Activated T-cell treated with anti-CD3 and anti-CD28 coated beads for 1 hour (primary cell): ENCODE measurements at places on chromosomes 3 and 15.

DNA sequence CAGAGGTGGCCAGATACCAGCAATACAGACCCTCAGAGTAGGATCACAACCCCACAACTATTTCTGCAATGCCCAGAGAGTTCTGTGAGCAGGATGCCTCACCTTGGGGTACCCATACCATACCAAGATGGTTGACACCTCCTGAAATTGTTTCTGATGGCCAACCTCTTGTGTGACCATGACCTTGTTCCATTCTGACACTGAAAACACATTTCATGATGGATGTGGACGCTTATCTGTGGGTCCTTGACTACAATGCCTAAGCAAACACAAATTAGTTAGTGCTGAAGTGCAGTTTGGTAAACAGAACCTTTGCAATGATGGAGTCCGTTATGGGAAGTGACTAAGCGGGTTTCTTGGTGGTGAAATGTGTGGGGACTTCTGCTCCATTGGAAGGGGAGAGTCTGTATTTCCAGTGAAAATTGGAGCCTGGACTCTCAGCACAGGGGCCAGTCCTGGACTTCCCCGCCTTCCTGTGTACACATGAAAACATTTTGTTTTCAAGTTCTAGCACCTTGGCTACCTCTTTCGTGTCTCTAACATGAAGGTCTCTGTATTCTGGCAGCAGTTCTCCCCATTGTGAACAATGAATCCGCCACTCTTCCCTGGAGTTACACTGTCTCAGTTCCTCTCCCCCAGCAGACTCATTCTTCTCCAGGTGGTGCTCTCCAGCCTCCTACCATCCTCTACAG is 106.2 kb downstream of the XXYLT1 start:
- DNase-seq = no peak

DNA sequence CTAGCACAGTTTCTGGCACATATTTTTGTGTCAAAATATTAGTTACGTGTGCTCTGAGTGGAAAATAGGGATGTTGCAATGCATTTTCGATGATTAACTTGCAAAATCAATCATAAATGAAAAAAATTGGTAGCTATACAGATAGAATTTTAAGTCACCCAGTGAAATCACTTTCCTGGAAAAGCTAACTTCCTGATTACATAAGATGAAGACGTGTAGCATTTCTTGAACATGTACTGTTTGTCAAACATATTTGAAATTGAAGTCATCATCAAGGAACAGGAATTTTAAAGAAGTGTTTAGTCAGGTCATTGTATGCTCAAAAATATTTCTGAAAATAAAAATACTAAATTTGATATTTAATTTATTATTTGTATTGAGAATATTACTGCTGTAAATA is 977.7 kb downstream of the PLOD2 start:
- DNase-seq = no peak

DNA sequence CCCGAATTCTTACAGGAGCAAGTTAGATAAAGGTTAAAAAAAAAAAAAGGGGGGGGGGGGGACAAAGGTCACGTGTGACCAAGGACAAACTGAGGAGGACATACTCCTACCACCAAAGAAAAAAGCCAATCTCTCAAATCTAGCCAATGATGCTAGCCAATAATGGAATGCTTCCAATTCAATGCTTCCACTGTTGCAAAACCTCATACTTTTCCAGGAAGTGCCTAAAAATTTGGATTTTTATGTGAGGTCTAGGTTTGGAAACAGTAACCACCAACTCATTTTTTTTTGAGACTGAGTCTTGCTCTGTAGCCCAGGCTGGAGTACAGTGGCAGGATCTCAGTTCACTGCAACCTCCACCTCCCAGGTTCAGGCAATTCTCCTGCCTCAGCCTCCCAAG is 11.4 kb downstream of the MSL2 start:
- DNase-seq = no peak

DNA sequence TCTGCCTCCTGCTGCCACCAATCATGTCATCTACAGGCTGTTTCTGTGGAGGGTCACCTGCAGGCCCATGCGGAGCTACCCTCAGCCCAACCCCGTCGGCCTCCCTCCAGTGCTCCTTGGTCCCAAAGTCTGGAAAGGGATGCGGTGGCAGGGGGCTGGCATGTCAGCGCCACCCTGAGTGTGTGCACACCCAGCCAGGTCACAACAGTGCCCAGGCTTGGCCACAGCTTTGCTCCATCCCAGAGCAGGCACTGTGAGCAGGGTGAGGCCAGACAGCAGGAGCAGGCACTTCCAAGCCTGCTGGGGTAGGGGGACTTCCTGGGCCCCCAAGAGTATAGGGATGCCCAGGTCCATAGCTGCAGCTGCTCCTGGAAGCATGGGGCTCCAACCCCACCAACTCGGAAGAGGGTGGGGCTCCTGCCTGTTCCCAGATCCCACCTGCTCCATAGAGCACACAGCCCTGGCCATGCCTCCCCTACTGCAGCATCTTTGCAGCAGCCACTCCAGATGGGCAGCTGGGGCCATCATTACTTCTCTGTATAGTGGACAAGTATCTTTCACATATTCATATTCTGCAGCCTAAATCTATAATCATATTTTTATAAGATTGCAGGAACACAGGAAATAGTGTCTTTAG is 109.3 kb downstream of the CBLB start:
- DNase-seq = no peak

DNA sequence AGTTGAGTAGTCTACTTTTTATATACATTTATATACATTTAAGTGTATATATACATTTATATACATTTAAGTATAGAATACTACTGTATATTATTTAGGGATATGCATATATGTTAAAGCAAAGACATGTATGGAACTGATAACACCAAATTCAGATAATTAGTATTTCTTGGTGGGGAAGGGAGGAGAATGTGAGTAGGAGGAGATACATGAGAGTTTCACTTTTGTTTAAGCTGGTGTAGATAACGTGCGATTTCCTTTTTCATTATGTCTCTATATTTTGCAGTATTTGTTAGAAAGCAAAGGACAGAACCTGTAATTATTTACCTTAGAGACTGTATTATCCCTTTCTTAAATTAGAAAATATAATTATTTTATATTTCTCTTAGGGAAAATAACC is 16.6 kb upstream of the NIT2 start:
- no peak for DNase-seq

DNA sequence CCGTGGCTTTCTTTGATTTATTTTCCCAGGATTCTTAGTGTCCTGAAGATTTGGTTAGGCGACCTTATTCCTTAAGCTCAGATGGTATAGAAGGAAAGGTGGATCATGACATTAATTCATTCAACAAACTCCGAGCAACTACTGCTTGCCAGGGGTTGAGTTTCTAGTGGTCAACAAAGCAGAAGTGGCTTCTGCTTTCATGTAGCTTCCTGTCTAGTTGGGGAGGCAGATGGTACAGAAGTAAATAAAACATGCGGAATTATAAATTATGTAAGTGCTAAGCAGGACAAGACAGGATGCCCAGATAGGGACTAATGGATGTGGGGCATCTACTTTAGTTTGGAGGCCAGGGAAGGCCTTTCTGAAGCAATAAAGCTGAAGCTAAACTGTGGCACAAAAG is 15.6 kb downstream of the EEFSEC start:
- DNase-seq = no peak

- DNase-seq = no peak
Measured at GRCh38 chr15:72491768-72492167, 17.6 kb downstream of the ARIH1 start.

- no peak for DNase-seq
Measured at GRCh38 chr15:42364529-42364928, 5.2 kb downstream of the CAPN3 start.

- DNase-seq = no peak
Measured at GRCh38 chr3:146214493-146214892, 36.4 kb downstream of the PLSCR4 start.

- DNase-seq = no peak
Measured at GRCh38 chr15:63391669-63392360, 10.2 kb upstream of the CA12 start.

DNA sequence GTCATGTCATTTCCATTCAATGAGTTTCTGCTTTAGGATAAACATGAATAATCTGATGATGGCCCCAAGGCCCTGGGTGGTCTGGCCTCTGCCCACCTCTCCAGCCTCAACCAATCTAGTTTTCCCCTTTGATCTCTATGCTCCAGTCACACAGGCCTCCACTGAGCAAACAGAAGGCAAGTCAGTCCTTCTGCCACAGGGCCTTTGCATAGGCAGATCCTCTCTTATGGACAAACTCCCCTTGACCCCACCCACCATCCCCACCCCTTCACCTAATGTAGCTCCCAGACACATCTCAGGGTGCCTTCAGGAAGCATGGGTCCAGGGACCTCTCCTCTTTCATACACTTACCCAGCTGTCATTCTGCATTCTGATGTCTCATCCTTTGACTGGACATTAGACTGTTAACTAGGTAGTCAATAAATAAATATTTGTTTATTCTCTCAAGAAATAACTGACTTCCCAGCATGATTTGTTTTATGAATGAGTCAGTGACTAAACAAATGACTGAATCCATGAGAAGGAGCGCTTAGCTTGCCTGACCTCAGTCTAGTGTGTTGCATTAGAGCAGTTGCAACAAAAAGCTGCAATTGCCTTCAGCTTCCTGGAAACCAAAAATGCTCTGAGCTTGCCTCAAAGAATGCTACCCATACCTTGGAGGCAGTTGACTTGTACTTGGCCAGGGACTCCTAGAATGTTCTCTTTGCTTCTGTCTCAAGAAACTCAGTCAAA is 386.6 kb upstream of the WNT5A start:
- no peak for DNase-seq

GRCh38 chr3:74591946-74592345 is 22.5 kb downstream of the CNTN3 start:
- no peak for DNase-seq

GRCh38 chr3:20537234-20537633 is 351.2 kb upstream of the SGO1 start:
- no peak for DNase-seq

DNA sequence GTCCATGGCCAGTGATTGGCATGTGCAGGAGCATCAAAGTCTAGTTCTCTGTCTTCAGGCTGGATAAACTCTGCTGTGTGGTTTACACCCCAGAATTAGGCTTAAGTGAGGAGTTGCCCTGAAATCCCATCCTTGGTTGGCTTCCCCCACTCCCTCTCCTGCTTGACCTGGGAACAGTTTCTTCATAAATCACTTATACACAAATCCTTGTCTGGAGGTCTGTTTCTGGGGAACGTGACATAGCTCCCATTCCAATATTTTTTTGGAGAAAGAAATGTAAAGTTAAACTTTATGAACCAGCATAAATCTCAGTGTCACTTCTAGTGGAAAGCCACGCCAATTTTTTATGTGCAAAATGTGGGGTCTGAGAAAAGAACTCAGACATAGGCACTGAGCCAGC is 98.2 kb downstream of the DCLK3 start:
- DNase-seq = no peak

- DNase-seq = no peak
Measured at GRCh38 chr15:67957435-67958132, 96.5 kb upstream of the PIAS1 start.

DNA sequence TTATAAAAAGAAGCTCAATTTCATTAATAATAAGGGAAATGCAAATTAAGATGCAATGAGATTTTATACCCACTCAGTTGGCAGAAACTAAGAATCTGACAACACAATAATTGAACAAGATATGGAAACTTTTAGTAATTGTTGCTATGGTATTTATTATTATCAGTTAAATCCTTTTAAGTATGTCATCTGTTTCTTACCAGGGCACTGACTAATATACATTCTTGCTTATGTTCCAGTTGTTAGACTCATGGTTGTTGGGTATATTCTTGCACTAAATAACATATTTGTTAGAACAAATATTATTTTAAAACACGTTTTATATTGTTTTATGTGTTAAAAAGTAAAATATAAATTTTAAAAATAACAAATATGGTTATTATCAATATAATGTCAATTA is 690.3 kb downstream of the MECOM start:
- no peak for DNase-seq

DNA sequence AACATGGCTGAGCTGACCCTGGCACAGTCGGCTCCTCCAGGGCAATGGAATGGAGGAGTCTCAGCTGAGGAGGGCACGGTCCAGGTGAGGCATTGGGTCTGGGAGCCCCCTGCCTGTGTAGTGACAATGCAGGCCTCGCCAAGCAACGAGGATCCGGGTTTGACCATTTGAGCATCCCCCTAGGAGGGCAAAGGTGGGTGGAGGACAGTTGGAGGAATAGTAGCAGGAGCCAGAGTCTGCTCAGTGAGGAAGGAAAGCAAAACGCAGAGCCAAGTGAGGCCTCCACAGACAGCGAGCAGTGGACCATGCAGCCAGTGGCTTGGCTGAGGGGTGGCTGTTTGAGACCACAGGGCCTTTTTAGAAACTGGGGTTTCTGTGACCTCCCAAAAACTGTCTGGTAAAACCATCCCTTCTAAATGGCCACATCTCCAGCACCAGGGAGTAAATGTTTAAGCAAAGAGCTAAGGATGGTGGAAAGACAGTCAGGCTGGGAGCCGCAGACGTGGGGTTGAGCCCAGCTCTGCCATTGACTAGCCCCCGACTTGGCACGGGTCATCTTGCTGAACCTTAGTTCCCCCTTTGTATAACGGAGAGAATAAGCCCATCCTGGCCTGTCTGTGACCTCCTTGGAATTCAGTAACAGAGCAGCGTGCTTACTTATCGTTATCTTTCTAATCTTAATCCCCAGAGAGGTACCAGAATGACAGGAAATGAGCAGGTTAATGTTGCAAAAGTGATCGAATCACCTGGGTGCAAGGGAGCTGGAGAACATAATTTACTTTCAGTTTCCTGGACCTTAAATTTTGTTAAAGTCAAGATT is 46.8 kb downstream of the CMTM6 start:
- DNase-seq = no peak

GRCh38 chr3:73484656-73485248 is 140.0 kb downstream of the PDZRN3 start:
- no peak for DNase-seq

- no peak for DNase-seq
Measured at GRCh38 chr3:153173758-153174516, 11.9 kb downstream of the RAP2B start.

DNA sequence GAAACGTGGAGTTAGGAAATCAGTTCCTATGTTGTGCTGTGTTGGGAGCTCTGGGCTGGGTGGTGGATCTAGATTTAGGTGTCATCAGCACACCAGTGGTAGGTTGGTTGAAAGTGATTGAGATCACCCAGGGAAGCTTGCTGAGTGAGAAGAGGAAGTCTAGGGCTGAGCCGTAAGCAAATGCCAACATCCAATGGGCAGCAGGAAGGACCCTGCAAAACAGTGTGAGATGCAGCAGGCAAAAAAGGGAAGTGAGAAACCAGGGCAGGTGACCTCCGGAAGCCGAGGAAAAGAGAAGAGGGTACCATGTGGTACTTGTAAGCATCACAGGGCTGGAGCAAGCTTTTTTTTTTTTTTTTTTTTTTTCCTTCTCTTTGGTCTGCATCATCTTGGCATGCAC is 15.9 kb upstream of the COPG1 start:
- no peak for DNase-seq

- DNase-seq = no peak
Measured at GRCh38 chr3:84224262-84224661, 734.5 kb upstream of the CADM2 start.

GRCh38 chr3:135393159-135393558 is 572.4 kb upstream of the PPP2R3A start:
- no peak for DNase-seq

- no peak for DNase-seq
Measured at GRCh38 chr3:64148955-64149653, 76.2 kb downstream of the PRICKLE2 start.

GRCh38 chr3:14485981-14486380 is 54.2 kb downstream of the GRIP2 start:
- no peak for DNase-seq

GRCh38 chr15:100761290-100761935 is 118.2 kb upstream of the ALDH1A3 start:
- DNase-seq = no peak

- DNase-seq = no peak
Measured at GRCh38 chr15:33113666-33114373, 80.7 kb downstream of the FMN1 start.
